NCI-H187 treated with DMSO at 0.1 percent for 48 hours (cell line): ENCODE measurements at places on chromosomes 16 and 17.

DNA sequence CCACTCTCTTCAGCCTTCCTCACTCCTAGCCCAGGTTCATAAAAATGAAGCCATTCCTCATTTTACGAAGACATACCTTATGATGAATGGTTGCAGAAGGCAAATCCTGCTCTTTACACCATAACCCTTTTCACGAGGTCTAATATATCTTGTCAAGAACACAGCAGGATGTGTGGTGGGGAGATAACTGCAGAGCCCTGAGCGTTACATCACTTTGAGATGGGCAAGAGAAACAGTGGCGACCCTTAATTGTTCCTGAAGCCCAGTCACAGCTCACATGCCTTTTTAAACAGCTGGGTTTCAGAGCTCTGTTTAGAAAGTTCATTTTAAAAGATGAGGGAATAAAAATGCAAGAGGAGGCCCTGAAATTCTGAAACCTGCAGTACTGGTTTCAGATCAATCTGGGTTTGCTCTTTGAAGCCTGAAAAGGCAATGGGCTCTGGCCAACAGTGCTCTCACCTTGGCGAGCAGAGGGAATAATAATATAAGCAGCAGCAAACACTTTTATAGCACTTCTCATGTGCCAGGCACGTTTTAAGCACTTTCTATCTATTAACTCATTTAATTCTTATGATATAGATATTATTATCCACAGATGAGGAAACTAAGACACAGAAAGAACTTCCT, 2.9 kb downstream of the FAM117A start:
- no peak for DNase-seq

GRCh38 chr17:72900654-72900971, 191.9 kb downstream of the SLC39A11 start:
- no peak for DNase-seq

DNA sequence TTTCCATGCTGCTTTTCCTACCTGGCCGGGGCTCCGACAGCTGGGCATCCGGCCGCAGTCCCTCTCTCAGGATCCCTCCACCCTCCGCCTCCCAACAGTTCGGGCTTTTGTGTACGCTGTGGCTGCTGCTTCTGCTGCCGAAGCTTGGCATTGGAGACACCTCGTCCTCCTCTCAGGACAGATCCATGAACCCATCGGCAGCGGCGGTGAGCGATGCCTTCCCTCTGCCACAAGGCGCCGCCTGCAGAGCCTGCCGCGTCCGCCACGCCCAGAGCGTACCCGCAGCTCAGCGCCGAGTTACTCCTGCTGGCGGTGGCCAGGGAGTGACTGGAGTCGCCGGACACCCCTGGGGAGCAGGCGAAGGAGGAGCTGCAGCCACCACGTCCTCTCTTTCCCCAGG, 2032.8 kb downstream of the TP53TG3F start:
- no peak for DNase-seq

DNA sequence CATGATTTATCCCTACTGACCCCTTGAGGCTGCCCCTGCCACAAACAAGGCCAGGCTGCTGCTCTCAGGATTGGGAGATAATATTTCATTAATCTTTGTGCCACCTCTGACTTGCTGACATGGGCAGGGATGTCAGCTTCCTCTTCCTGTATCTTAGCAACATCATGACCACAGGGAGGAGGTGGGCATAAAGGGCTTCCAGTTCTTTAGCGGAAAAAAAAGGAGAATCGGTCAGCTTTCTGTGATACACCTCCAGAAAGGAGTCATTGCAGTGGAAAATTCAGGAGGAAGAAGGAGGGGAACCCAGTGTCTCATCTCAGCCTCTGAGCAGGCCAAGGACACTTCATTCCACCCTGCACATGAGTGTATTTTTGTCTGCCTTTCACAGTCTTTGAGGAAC, 206.8 kb upstream of the SDK2 start:
- DNase-seq = no peak

DNA sequence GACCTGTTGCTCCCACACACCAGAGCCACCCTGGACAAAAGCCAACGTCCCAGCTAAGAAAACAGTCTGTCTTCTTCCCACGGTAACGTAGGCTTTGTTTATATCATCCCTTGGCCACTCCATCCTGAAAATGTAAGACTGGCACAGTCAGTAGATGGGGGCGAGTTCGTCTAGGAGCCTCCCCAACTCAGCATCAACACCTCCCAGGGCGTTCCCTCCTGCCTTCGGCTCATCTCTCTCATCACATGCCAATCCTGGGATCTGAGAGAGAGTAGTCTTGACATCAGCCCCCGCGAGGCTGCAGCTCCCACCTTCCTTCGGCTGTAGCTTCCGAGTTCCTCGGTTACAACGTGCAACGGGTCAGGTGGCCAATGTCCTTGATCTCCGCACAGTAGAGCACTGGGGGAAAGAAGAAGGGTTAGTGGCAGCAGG, 894 bp downstream of the RNF227 start:
- no peak for DNase-seq

GRCh38 chr16:69709456-69710084, 16.8 kb downstream of the NQO1 start:
- peak; percentile 1 for DNase-seq

DNA sequence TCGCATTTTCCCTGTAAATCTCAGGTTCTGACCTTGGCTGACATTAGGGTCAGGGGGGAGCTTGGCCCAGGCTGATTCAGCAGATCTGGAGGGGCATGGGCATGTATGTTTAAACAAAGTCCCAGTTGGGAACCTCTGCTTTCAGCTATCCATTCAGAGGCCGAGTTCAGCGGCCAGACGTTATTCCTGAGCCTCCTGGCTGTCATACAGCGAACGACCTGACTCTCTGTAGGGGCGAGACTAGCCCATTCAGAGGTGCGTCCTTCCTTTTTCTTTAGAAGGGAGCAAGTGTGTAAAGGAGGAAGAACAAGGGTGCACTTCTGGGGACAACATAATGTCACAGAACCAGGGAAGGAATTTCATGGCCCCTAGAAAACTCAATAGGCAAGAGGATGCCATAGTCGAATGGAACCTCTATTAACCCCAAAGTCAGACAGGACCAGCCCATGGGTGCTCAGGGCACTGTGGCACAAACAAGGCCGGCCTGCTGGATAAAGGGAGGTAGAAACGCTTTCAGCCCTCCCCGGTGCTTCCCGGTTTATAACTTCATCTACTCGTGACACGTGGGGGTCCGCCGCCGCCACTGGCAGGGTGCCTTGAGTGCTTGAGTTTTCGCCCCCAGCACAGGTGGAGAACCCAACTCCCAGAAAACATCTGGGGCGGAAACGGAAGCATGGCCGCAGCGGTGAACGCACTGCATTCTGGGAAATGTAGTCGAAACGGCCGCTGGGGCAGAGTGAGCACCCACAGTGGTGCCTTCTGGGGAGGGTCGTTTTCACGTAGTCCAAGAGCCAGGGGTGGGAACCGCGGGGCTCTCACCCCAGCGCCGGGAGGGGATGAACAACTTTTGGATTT, 33.2 kb upstream of the PLCG2 start:
- DNase-seq = no peak

GRCh38 chr17:45235416-45236281, 14.0 kb downstream of the FMNL1 start:
- DNase-seq = no peak

- DNase-seq = no peak
These were observed 11.7 kb downstream of the GPRC5B start for GRCh38 chr16:19872935-19873334.

DNA sequence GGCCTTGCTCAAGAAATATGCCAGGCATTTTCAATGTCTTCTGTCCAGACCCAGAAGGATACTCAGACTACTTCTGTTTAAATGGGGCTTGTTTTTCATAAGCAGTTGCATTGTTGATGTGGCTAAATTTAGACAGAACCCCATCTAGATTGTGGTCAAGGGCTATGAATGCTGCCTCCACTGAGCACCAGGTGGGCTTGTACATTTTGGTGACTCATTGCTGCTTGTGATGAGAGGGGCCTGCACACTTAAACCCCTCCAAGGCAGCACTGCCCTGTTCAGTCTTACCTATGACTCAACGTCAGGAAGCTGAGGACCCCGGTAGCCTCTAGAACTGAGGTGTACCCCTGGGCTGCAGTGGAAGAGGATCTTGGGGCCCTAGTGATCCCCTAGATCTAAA, 144.0 kb downstream of the PRKCA start:
- no peak for DNase-seq

DNA sequence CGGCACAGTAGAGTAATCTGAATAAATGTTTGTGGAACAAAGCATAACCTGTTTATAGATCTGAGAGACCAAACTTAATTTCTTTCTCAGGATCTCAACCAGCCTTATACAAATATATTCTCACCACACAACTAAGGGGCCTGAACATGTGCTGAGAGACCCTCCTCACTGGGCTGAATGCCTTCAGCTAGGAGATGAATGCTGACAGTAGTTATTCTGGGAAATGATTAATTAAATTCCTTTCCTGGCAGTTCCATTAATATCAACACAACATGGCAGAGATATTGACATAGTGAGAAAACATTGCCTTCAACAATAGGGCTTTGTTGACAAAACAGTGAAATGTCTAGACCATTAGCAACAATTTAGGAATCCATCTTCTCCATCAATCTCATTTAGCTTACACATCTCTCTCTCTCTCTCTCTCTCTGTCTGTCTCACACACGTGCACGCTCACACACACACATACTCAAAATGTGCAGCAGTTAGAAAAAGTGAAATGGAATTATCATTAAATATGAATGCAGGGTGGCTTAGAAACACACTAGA, 780.8 kb upstream of the CDH8 start:
- DNase-seq = no peak

DNA sequence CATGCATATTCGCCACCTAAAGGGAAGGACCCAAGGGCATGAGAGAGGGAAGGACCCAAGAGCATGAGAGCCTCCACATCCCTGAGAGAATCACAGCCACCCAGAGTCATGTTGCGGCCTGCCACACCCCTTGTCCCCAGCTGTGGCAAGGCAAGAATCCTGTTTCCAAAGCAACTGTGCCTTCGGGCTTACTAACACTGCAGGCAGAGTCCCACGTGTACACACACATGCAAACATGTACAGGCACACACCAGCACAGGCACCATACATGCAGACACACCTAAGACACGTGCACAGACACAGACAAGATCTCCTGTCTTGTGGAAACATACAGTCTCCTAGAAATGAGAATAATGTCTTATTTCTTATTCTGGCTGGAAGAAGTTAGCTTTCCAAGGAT, 92.4 kb upstream of the CDYL2 start:
- DNase-seq = no peak

- DNase-seq = no peak
These were observed 2.3 kb downstream of the BEAN1 start for GRCh38 chr16:66429290-66429962.
